Stimulated activated CD4-positive, alpha-beta T cell treated with anti-CD3 and anti-CD28 coated beads, TNF-alpha, amount 100 ng/mL, for 4 hours (primary cell): ENCODE measurements at places on chromosomes 11 and 22.

DNA sequence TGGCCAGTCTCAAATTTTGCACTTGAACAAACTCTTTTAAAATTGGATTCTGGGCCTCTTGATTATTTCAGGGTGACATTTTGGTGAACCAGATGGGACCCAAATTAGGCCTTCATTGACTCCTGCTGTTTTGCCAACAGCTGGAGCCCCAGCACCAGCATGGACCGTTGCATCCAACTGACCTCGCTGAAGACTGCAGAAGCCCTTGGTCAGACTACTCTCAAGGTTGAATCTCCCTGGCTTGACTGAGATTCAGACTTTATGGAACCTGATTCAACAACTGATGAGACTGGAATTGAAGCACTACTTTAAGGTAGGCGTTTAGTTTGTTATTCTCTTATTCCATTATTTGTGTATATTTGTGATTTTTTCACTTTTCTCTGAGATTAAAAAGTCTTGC lies 41.7 kb downstream of the NARS2 start:
- no peak for DNase-seq

GRCh38 chr11:74257959-74258553 lies 53.4 kb downstream of the P4HA3 start:
- DNase-seq, result no peak

DNA sequence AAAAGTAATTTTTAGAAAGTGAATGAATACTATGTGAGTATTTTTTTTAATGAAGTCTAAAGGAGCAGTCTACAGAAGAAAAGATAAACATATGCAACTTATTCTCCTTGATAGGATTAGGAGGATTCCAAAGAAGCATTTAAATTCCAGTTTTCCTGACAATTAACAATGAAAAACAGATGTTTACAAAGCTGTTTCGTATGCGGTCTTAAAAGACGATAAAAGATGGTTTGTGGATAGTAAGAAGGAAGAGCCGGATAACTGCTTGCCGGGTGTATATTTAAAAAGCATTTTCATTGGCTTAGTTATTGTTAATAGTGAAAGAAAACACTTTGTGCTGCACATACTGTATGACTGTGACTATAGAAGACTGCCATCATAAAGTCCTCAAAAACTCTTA lies 120.0 kb upstream of the C11orf58 start:
- DNase-seq, result no peak

DNA sequence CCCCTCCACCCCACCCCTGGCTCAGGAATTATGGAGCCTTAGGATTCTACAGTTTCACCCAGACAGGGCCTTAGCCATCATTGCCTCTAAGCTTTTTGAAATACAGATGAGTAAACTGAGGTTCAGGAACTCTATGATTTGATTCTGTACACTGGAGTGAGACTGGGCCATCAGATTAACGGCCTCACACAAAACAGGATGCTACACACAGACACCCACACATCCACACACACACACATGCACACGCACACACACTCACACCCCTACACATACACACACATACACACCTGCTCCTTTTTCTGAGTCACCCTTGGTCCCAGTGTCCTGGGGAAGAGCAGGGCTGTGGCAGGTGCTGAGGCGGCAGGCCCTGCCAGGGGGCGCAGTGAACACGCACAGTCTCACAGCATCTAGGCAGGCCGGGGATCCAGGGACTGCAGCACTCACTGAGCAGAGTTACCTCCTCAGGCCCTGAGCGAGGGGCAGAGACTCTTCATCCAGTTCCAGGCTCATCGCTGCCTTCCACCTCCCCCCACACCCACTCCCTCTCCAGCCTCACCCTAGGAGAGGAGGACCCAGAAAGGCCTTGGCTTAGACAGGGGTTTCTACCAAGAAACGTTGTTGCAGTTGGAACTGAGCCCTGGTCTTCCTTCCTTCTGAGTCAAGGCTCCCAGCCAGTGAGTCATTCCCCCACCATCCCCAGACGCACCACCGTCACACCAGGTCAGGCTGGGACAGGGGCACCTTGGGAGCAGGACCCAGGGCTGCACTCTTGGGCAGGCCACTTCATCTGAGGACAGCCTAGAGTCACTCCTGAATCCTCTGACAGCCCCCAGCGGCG lies 89.8 kb upstream of the PARVA start:
- no peak for DNase-seq

DNA sequence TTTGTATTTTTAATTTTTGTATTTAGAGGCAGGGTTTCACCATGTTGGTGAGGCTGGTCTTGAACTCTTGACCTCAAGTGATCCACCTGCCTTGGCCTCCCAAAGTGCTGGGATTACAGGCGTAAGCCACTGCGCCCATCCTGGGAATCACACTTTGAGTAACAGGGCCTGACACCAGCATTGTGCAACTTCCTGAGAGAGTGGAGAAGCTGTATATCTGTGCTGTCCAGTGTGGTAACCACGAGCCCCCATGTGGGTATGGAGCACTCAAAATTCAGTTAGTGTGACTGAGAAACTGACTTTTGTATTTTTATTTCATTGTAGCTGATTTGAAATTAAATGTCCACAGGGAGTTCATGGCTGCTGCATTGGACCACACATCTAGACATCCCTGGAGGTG lies 36.2 kb downstream of the MPPED1 start:
- DNase-seq, result no peak

DNA sequence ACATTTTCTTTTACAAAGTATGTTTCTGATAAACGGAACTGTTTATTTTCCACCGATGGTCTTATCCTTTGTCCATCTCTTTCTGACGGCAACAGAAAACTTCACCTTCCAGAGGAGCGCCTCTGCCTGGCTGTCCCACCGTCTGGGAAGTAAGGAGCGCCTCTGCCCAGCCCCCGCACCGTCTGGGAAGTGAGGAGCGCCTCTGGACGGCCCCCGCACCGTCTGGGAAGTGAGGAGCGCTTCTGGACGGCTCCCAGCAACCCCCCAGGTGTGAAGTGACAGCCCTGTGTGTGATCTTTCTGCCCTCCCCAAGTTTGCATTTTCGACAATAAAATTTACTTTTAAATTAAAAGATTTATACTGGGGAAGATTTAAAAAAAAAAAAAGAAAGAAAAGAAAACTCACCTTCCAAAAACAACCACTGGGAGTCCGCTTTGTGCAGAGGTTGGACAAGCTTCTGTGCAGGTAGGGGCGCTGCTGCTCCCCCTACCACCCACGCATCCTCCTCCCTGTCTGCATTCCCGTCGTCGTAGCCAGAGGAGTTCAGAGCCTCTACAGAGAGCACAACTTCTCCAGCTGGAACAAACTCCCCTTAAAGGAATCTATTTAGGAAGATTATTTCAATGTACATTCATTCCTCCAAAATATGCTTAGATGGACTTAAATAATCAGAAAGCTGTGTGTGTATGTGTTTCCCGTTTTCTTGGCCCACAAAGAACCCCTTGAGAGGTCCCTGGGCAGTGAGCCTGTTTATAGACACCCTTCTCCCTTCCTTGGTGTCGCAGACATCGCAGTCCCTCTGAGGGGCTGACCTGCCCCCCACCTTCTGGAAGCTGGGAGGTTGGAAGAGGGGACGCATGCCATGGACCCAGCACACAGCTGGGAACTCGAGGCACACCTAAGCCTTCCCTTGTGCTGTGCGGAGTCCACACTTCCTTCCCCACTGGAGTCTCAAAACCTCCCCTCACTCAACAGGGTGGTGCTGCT lies 849 bp upstream of the APOBEC3B start:
- no peak for DNase-seq

- no peak for DNase-seq
These were observed 13.5 kb upstream of the OSBP2 start for GRCh38 chr22:30680991-30681770.

DNA sequence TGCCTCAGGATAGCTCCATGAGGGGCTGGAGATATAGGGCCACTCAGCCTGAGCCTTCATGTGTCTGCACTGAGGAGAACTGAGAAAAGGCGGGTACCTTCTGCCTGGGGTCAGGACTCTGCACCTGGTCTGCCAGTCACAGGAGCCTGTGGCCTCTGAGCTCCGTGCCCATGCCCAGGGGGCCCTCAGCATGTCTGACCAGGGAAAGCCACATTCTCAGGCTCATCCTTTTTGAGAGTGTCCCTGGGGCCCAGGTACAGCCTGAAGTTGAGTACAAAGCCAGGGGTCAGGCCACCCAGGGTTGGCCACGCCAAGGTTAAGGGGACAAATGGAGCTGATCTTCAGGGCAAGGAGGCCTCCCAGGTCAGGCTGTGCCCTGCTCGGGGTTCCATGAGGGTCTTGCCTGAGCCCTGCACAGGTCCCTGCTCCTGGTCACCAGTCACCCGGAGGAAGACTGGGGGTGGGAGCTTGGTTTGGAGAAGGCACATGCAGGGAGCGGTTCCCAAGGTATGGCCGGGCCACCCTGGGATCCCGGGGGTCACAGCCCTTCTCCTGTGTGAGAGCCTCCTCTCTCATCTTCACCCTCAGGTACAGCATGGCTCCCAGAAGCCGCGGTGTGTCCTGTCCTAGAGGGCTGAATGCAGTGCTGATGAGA lies 6.0 kb downstream of the DENND6B start:
- DNase-seq, result no peak

GRCh38 chr22:28442711-28443525 lies 236.7 kb downstream of the TTC28 start:
- no peak for DNase-seq
